ENCODE measurements at places on chromosomes 12 and 14.

GRCh38 chr12:119684711-119685369, 16.9 kb downstream of the PRKAB1 start:
- no peak for DNase-seq

DNA sequence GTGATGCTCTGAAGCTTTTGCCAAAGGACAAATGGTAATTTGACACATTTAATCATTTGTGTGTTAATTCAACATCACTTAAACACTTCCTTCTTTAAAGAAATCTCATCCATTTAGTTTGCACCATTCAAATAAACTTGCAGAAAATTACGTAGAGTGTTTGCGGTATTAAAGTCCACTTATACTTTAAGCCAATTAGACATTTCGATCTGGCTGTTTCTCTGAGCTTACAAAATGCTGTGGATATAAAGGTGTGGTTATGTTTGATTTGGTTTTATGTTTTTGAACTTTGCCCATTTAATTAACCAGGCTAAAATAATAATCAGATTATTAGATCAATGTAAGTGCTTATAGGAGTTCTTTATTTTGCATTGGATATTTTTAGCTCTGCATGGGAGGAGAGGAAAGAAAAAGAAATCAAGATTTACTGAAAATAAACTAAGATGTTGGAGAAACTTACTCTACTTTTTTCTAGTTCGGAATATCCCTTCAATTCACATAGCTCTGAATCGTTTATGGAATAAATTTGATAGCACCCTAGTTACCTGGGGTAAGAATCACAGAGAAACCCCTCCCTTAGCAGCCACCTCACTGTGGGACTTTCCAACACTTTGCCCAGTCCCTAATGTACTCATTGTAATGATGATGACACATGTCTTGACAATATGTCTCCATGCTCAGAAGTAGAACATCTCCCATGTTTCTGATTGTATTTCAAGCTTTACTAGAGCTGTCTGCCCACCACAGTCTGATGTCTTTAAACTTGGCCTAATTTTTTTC, 268.0 kb downstream of the BTG1 start:
- peak; percentile 22 for DNase-seq

GRCh38 chr12:28065889-28066630, 93.5 kb upstream of the PTHLH start:
- DNase-seq: no peak

DNA sequence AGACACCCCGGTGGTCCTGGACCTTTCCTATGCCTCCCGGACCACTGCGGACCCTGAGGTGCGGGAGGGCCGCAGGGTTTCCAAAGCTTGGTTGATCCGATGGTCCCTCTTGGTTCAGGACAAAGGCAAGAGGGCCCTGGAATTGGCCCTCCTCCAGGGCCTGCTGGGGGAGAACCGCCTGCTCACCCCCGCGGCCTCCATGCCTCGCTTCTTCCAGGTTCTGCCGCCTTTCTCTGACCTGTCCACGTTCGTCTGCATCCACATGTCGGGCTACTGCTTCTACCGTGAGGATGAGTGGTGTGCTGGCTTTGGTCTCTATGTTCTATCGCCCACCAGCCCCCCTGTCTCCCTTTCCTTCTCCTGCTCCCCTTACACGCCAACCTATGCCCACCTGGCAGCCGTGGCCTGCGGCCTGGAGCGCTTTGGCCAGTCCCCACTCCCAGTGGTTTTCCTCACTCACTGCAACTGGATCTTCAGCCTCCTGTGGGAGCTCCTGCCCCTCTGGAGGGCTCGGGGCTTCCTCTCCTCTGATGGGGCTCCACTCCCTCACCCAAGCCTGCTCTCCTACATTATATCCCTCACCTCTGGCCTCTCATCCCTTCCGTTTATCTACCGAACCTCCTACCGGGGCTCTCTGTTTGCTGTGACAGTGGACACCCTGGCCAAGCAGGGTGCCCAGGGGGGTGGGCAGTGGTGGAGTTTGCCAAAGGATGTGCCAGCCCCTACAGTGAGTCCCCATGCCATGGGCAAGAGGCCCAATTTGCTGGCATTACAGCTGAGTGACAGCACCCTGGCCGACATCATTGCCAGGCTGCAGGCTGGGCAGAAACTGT, 13.8 kb downstream of the CBLN3 start:
- DNase-seq: no peak

DNA sequence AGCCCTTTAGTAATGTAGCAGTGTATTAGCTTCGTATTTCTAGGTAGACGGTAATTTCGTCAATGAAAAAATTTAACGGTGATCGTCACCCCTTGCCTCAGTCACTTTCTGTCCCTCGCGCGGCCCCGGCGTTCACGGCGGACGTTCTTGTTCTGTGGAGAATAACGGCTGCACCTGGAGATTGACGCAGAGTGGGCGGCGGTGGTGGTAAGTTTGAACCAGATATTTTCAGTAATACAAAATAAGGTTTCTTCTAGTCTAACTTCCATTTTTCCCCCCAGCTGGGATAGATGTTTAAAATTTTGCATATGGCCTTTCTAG, 341 bp downstream of the ZNF10 start:
- DNase-seq: no peak

DNA sequence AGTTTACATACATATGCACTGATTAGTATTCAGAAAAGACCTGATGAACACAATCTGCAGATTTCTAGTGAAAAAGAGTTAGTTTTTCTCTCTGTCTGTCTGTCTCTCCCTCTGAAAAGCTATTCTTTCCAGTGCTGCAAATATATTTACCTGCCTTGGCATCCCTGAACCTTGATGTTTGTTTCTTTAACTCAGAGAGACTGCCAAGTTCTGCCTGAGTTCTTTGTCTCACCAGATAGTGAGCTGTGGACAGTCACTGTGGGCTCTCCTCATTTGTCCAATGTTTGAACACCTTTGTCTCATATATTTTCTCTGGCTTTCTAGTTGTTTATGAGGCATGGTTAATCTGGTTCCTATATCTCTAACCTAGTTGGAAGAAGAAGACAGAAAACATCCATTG, 250.4 kb downstream of the SOX5 start:
- no peak for DNase-seq

DNA sequence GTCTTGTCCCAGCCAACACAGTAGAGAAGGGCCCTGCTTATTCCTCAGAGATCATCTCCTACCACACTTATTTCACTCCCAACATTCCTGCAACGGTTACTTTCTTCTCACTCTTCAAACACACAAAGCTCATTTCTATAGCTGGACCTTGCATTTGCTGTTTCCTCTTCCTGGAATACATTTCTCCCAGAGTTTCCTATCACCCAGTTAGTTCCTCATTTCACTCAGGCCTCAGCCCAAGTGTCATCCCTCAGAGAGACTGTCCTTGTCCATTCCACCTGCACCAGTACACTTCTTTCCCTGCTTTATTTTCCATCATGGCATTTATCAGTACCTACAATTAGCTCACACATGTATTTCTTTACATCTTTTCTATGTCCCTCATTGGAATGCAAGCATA, 14.7 kb upstream of the STK38L start:
- DNase-seq: no peak

DNA sequence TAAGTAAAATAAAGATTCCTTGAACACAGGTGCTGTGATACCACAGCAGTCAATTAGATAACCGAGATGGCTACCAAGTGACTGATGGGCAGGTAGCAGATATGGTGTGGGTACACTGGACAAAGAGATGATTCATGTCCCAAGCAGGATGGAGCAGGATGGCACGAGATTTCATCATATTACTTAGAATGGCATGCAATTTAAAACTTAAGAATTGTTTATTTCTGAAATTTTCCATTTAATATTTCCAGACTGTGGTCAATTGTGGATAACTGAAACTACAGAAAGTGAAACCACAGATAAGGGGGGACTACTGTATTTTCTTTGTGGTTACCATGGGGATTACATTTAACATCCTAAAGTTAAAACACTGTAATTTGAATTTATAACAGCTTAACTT, 7.5 kb upstream of the ZFP36L1 start:
- no peak for DNase-seq

DNA sequence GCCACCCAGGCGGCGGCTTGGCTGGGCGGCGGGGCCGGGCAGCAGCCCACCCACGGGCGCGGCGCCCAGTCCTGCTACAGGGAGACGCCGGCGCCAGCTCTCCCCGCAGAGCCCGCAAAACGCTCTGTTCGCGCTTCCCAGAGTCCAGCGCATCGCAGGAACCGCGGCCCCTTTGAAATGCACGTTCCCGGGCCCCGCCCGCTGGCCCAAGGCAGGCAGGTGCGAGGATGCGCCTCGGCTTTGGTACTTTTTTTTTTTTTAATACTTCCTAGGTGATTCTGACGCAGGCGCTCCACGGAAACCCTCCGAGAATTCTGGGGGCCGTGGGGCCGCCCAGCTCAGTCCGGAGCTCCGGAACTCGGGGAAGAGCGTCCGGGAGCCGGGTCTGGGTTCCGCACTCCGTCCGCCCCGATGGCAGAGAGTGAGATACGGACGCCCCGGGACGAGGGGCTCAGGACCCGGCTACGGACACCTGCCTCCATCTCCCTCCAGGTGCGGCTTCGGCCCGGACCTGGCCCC, 483 bp downstream of the POC1B start:
- DNase-seq: peak; percentile 8

- no peak for DNase-seq
Observed at GRCh38 chr14:88203291-88203690, 119.8 kb downstream of the KCNK10 start.

DNA sequence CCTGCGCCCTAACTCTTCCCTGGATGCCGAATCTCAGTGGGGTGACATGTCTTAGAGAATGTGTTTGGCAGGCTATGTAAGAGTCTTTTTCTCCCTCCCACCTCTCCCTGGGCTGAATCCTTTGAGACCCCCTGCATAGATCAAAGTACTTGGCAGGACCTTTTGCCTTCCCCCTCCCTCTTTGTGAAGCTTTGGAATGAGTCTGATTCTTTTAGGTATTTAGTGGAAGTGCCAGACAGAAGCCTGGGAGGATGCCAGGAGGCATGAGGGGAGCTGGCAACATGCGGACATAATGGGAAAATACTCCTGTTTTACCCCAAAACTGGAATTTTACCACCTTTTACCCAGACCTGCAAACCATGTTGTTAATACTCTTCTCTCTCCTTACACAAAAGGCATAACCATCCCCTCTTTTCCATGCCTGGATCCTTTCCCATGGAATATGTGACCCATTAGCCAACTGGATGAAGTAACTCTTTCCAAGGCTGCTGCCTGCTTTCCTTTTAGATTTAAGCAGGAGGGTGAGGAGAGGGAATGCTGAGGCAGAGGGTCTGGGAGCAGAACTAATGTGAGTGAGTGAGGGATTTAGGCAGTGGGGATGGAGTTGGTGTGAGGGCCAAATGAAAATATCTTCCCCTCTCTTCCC, 41.7 kb downstream of the TTLL5 start:
- DNase-seq: no peak

- DNase-seq: no peak
Observed at GRCh38 chr14:73136085-73136386, 271 bp upstream of the PSEN1 start.

DNA sequence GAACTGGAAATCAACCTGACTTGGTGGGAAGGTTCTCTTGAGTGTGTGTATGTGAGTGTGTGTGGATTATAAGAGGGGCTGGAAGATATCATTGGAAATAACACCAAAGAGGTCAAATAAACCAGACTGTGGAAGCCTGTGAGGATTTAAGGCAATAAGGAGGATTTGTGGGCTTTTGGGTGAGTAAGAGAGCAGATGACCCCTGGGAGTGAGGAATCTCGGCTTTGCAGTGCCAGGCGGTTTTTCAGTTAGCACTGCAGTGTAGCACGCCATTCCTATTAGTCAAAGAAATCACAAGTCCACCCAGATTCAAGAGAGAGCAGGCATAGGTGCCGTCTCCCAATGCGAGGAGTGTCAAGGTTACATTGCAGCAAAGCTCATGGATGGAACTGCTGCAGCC, 63.3 kb downstream of the CALM1 start:
- no peak for DNase-seq

GRCh38 chr14:70709726-70710382, 68.1 kb downstream of the TTC9 start:
- DNase-seq: no peak

GRCh38 chr12:20868277-20868676, 57.8 kb downstream of the SLCO1B3 start:
- no peak for DNase-seq

- no peak for DNase-seq
Observed at GRCh38 chr12:32025906-32026305, 66.7 kb downstream of the RESF1 start.

DNA sequence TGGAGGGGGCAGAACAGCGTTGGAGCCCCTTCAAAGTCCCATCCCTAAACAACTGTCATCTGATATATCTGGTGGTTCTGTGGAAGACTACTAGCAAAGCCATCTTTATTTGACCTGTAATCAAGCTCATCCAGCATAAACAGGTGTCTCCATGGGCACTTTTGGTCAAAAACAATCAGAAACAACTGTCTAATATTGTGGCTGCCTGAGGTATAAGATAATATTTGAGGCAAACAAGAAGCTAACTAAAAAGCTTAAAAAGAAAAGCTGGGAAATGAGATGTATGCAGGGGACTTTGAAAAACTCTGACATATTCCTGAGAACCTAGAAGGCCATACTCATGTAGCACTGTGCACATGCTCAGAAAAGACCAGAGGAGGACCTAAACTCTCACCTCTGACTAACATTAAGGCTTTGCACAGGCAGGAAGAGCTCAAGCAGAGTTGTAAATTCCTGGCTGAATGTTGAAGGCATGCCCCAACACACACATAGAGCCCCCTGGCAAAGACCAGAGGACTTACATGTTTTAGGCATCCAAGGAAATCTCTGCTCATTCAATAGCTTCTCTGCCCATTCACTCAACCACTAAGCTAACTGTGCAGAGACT, 27.2 kb upstream of the AP4S1 start:
- no peak for DNase-seq
